ENCODE measurements at places on chromosomes 7 and 10.
A peak's percentile ranks its signal among the peaks of the same experiment; 100 is the strongest.

- no peak for DNase-seq
Measured at GRCh38 chr10:88401671-88402347, 181.3 kb downstream of the RNLS start.

GRCh38 chr10:77553311-77553710 is 84.3 kb downstream of the KCNMA1 start:
- DNase-seq, result no peak

- DNase-seq, result no peak
Measured at GRCh38 chr7:75982306-75983064, 11.9 kb downstream of the TMEM120A start.

DNA sequence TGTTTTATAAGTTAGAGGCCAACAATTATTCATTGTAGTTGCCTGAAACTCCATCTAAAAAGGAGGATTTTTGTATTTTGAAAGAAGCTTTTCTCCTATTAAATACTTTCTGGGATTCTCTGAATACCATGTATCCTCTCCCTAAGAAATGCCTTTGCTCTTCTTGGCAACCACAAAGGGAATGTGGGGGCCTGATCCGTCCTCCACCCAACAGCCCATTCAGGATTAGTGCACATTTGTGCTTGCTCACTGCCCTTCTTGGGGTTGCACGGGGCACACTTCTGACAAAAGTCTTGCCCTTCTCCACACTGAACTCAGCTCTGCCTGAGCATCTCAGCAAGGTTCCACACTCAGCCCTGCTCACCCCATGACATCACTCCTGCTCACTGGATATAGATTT is 194.2 kb downstream of the SLC25A13 start:
- DNase-seq, result no peak

DNA sequence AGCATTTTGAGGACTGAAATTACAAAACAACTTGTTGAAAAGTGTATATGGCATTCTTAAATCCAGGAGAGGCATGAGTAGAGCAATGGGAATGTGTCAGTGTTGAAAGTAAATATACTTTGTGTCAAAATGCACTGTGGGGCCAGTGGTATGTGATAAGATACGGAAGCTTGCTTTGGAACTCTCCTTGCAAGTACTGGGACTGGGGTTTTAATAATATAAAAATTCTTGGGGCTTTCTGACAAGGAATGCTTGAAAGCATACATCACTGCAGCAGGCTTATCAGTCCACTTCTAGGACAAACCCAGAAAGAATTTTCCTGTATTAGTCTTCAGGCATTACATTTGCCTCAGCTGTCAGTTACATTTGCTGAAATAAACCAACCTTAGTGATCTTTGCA is 472.8 kb upstream of the FZD8 start:
- DNase-seq, result no peak

DNA sequence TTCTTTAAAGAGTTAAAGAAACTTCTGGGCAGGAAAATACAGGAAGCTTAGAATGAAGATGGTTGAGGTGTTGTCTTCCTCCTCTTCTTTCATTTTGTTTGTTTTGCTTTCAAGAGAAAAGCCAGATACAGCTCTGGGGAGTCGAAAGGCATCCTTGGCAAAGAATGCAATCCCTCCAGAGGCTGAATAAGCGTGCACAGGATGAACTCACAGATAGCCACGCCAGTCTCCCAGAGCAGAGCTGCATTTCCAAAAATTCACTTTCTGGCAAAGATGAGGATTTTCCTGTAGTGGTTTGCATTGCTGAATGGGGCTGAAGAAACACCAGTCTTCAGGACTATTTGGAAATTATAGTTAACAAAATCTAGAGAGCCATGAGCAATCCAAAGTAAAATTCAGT is 336.4 kb downstream of the NRG3 start:
- no peak for DNase-seq

DNA sequence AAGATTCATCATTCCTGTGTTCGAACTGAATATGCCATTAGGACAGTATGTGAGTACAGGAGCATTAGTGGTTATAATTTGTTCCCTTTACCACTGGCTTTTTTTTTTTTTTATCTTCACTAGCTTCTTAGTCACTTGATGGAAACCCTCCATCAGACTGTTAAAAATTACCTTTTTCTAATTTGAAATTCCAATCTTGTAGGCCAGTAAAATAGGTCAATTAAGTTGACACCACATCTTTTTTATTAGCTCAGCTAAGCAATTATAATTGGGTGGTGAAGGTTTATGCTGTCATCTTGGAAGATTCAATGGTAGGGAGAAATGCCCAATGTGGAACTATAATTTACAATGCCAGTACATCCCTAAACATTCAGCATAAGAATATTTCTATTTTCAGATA is 6.1 kb downstream of the NRCAM start:
- DNase-seq, result no peak

GRCh38 chr7:122688400-122688998 is 10.4 kb downstream of the RNF133 start:
- no peak for DNase-seq

DNA sequence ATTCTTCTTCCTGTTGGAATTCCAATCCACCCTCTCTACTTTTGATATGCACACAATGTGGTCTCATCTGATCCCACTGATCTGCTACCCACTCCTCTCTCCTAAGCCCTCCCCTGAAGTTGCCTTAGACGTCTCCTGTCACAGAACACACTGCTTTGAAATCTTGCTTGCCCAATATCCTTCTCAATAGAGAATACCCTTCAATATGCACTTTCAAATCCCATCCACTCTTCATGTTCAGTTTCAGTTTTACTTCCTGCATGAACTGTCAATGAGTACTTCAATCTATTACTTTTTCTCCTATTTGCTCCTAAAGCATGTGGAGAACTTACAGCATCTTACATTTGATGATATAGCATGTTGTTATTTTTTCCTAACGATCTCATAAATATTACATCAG is 93.5 kb downstream of the UPF2 start:
- DNase-seq, result no peak

- DNase-seq, result no peak
Measured at GRCh38 chr10:78417425-78418370, 384.0 kb downstream of the RPS24 start.

- DNase-seq, result no peak
Measured at GRCh38 chr10:80504158-80504811, 33.4 kb upstream of the SH2D4B start.

GRCh38 chr10:47040681-47041080 is 129.5 kb downstream of the PTPN20 start:
- no peak for DNase-seq

DNA sequence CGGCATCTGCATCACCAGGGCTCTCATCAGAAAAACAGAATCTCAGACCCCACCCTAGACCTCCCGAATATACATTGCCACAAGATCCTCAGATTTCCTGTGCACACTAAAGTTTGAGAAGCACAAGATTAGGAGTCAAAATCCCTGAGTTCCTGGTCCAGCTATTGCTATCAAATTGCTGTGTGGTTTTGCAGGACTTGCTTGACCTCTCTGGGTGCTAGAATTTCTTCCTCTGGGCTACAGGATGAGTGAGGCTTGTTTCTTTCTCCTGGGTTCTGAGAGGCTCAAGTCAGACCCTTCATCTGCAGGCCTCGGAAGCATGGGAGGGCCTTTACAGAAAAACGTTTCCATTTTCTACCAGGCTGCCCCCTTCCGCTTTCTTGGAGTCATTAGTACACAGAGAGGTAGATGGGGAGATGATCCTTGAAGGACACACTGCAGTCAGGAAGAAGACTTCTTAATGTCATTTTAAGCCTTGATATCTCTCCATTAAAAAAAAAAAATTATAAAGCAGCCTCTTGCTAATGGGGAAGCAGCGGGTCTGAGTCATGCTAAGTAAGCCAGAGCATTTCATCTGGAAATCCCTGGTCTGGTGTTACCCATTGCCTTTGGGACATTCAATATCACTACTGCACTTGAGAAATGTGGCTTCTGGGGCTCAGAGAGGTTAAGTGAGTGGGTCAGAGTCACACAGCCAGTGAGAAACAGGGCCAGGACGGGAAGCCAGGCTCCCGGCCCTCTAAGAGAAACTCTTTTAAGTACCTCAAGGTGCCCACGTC is 173.5 kb downstream of the KCNMA1 start:
- no peak for DNase-seq

DNA sequence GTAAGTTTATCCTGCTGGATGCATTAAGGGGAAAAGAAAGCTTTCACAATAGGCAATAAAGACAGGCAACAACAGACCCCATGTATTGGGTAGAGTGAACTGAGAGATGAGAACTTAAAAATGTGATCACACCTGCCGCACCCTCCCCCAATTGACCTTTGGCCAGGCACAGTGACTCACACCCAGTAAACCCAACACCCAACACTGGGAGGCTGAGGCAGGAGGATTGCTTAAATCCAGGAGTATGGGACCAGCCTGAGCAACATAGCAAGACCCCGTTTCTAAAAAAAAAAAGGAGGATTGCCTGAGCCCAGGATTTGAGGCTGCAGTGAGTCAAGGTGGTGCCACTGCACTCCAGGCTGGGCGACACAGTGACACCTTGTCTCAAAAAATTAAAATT is 86.9 kb downstream of the MPP7 start:
- no peak for DNase-seq

- DNase-seq, result peak; percentile 13
Measured at GRCh38 chr7:114718861-114719260, 203.0 kb upstream of the MDFIC start.

- DNase-seq, result no peak
Measured at GRCh38 chr10:89591796-89592271, 53.2 kb downstream of the PANK1 start.

DNA sequence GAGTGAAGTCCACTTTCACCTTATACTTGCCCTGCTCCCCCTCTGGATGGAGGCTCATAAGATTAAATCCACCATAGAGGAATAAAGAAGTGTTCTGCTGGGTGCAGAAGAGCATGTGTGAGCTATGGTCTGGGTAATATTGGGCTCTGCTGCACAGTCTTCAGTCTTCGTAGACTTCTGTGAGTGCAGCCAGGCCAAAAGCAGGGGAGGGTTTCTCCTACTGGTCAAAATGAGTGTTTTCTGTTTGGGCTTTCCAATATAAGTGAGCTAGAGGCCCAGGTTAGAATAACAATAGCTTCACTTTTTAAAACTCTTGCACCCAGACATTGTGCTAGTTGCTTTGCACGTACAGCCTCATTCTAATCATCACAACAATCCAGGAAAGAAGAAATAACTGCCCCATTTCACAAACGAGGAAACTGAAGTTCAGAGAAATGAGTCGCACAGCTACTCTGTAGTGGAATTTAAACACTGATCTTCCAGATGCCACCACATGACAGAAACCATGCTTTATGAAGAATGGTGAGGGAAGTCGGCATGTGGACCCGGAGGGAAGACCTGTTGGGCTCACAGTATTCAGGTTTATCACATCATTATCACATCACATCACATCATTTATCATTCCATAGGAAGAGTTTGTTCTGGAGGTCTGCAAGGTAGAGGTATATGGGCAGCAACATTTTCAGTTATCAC is 23.8 kb upstream of the MSMB start:
- no peak for DNase-seq

- DNase-seq, result no peak
Measured at GRCh38 chr7:51274955-51275354, 41.7 kb downstream of the COBL start.

DNA sequence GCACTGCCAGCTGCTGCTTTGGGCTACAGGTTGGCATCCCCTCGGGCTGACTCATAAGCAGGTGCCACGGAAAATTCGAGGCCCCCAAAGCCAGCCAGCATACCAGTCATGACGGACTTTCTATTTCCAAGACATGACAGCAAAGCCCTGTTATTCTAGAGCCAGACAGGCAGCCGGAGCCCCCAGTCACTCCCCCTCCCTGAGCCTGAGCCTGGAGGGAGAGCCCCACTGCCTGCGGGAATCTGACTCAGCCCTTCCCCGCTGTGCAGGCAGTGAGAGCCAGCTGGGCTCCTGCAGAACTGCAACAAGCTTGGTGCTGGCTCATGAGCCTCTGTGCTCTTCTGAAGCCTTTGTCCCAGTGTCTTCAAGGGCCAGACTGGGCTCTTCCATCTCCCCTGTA is 15.8 kb downstream of the BTBD16 start:
- DNase-seq, result no peak

- no peak for DNase-seq
Measured at GRCh38 chr10:633279-634245, 55.9 kb downstream of the DIP2C start.

- DNase-seq, result peak; percentile 37
Measured at GRCh38 chr7:73828107-73828803, 2.5 kb upstream of the CLDN4 start.

DNA sequence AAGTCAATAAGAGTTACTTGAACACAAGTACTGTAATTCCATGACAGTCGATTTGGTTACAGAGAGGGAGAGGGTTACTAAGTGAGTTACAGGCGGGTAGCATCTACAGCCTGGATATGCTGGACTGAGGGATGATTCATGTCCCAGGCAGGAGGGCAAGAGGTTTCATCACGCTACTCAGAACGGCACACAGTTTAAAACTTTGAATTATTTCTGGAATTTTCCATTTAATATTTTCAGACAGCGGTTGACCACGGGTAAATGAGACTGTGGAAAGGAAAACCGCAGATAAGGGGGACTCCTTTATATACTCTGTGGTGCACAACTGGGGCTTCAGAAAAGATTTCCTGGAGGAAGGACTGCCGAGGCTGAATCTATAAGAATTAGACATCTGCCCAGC is 25.7 kb upstream of the LRRC4 start:
- DNase-seq, result no peak

GRCh38 chr7:129189661-129190310 is 1.4 kb downstream of the SMO start:
- no peak for DNase-seq

GRCh38 chr7:131819891-131820290 is 263.5 kb upstream of the PODXL start:
- no peak for DNase-seq

GRCh38 chr7:5143935-5144903 is 45.8 kb upstream of the WIPI2 start:
- peak; percentile 59 for DNase-seq

GRCh38 chr10:98673171-98673782 is 226.5 kb upstream of the HPS1 start:
- DNase-seq, result no peak

DNA sequence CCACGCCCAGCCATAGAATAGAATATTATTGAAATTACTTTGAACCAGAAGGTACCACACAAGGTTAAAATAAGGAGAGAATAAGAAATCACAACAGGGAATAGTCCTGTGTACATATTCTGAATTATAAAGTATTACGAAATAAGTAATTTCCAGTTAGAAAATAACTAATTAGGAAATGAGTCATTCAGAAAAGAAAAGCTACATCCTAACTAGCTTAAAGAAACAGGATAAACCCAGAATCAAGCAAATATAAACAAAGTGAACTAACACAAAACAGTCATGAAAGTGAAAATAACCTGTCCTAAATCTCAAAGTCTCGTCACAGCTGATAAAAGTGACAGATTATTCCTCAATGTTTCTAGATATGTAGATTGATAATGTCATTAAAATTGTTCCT is 74.8 kb upstream of the NEBL start:
- DNase-seq, result no peak

- DNase-seq, result no peak
Measured at GRCh38 chr7:46604241-46604661, 683.2 kb upstream of the IGFBP3 start.

- no peak for DNase-seq
Measured at GRCh38 chr7:94053532-94053931, 49.4 kb upstream of the BET1 start.

All from activated T-cell treated with anti-CD3 and anti-CD28 coated beads, Interleukin-2, amount 50 U/mL, for 72 hours (primary cell).